ENCODE measurements at places on chromosomes 12 and 14.

DNA sequence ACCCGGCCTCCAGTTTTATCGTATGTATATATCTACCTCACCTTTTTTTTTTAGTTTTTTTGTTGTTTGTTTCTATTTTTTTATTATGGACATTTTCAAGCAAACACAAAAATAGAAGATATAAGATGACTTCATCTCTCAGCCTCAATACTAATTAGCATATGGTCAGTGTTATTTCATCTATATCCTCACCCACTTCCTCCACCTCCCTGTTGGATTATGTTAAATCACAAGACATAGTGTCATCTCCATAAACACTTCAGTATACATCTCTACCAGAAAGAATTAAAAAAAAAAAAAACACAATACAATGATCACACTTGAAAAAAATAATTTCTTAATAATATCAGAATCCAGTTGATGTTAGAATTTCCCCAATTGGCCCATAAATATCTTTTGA, 34.9 kb downstream of the RAB35 start:
- DNase-seq: no peak

GRCh38 chr14:63543826-63544406, 739 bp upstream of the PPP2R5E start:
- no peak for DNase-seq

GRCh38 chr12:109639151-109639872, 65.7 kb downstream of the MVK start:
- no peak for DNase-seq

DNA sequence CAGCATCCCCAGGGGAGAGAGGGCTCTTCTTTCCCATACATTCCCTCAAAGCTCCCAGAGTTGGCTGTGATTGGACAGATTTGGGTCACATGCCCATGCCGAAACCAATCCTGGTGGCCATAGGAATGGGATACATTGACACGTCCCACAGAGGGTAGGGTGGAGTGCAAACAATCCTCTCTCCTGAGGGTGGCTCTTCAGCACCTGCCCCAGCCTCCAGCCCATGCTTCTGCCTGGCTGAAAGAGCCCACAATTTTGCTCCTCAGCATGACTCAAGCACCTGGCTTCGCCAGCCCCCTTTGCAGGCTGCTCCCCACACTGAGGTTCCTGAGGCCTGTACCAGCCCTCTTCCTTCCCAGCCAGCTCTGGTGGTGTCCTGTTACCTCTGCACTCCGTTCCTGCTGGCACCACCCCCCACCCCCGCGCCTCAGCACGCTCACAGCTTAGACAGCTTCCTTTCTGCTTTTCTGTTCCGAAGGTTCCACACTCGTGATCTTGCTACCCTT, 71.7 kb downstream of the CCDC92 start:
- DNase-seq: no peak

DNA sequence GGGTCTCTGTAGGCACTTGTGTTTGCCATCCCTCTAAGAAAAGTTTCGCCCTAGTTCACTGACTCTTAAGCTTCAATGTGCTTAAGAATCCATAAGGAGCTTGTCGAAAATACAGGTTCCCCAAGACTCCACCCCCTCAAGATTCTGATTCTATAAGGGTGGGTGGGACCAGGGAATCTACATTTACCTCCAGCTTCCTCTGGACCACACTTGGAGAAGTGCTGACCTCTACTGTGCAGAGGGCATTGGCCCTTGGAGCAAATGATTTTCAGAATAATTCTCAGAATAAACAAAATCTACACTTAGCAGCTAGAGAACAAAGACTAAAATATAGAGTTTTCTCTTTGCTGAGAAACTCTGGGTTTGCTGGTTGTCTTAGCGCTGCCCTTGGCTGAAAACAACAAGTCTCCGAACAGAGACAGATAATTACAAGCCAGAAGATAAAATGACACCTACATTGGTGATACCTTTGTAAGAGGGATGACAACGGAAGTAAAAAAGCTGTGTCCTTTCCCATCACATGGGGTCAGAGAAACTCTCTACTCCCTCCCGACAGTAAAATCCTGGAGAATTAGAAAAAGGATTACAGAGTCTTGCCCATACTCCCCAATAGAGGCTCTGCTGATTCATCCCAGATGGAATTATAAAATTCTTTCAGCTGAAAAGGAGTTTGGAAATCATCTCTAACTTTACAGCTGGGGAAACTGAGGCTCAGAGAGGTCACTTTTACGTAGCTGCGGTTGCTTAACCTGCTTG, 4.8 kb downstream of the TGFB3 start:
- no peak for DNase-seq
